HFF-Myc (cell line): ENCODE measurements at places on chromosomes 7 and 10.

DNA sequence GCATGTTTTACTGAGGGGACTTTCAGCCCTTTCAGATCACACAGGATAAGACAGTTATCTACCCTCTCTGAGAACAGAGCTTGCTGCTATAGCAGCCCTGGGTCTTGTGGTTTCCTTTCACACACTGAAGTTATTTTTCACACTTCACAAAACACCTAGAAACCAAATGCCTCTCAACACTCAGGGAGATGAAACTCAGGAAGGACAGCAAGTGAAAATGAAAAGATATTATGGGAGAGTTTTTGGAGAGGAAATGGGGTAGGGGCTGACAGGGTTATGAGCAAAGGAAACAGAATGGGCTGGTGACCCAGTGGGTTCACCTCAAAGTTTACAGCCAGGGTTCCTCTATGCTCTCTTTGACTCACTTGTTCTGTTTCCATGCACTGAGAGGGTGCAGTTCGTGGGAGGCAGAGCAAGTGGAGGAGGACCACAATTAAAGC, 17.0 kb upstream of the GIMAP2 start:
- DNase-seq, result no peak

DNA sequence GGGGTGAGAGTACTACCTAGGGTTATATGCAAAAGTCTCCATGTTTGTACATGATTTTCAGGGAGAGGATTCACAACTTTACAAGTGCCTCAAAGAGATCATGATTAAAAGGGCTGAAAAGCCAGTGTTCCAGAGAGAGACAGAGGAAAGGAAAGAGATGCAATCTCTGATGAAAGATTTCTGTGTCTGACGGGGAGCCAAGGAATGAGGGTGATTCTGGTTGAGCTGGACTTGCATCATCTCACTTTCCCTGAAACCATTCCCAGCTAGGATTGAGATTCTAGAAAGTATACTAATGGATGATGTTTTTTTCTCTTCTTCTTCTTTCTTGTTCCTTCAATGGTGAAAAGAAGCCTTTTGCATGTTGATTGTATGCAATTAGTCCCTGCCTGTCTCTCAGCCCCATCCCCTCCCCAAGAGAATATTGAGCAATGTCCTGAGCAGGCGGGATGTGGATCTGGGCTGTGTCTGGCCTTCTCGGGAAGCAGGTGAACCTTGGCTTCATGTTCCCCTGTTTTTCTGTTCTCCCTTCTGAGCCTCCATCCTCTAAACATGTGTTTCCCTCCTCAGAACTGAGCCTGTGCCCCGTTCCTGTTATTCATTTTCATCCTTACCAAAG, 186.1 kb downstream of the ZNF365 start:
- DNase-seq, result no peak

GRCh38 chr10:119237722-119238436, 30.5 kb downstream of the GRK5 start:
- no peak for DNase-seq

DNA sequence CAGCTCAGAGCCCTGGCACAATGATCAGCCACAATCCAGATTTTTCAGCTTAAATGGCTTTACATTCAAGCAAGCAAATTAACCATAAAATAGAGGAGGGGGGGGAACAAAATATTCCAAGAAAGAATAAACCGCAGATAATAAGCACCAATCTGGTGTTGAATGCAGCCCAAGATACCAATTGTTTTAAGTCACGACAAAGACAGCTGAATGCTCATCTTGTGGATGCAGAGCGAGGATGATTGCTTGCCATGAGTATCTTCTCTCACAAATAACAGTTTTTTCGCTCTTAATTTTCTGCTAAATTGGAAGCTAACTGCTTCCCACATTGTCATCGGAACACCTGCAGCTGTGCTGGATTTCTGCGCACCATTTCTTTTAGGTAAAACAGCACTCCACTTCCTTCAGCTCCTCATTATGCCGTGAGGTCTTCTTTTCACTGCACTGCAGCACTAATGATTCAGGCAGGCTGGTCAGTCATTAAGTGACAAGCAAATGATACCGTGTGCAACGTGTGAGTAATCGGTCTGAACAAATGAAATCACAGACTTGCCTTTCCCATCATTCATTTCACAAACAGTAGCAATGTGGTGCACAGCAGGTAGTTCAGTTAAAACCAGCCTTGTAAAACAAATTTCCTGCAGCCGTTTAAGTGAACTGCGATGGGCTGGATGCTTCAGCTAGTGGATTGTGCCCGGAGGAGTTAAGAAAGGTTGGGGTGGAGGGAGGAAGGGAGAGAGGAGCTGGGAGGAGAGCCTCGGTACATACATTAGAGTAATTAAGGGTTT, 106.4 kb upstream of the CDCA7L start:
- DNase-seq, result peak; percentile 1

GRCh38 chr10:110165239-110165638, 42.2 kb upstream of the MXI1 start:
- no peak for DNase-seq

- no peak for DNase-seq
These were observed 23.9 kb upstream of the HDAC9 start for GRCh38 chr7:18471476-18472160.

DNA sequence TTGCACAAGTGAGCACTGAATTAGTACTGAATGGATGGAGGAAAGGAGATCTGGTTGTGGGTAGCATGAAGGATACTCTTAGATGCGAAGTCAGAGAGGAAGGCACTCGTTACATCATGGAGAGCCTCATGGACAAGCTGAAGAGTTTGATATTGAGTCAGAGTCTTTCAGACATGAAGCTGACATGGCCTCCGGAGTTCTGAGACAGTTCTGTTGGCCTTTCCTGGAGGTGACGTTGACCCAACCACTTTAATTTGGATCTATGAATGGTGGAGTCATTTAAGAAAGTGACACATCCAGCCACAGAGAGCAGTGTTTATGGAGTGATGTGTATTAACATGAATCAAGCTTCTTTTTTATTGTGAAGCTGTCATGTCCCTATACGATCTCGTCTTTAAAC, 286.3 kb upstream of the CDC14C start:
- DNase-seq, result no peak

- peak; percentile 66 for DNase-seq
These were observed 59.4 kb downstream of the USP6NL start for GRCh38 chr10:11551916-11552602.

DNA sequence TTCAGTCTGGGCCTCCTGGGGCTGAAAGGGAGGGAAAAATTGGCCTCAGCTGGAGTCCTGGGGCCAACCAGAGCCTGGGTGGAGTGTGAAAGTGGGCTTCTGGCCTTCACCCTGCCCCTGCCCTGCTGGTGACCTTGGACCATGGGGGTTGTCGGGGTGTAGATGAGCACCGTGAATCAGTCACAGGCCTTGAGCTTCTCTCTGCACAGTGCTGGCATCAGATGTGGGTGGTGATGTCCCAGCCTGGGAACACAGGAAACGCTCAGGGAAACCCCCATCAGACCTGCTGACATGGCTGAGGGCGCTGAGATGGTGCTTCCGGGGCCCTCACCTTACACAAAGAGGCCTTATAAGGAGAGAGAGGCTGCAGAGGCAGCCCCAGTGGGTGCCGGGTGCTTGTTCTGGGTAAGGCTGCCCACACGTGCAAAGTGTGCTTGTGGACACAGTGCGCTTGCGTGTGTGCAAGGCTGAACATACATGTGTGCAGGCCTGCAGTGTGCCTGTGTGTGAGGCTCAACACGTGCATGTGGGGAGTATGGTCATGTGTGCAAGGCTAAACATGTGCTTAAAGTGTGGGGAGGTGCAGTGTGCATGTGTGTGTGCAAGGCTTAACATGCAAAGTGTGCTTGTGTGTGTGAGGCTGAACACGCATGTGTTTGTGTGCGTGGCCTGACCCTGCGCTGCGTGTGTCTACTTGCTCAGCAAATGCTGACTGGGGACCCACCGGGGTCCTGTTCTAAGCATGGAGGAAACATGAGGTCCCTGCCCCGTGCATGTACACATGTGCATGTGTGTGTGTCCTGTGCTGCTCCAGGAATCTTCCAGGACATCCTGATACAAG, 6.5 kb downstream of the ARPC1B start:
- no peak for DNase-seq

- DNase-seq, result no peak
These were observed 207.3 kb upstream of the PPP1R3A start for GRCh38 chr7:114126095-114126494.

GRCh38 chr10:94533027-94533426, 12.6 kb upstream of the HELLS start:
- no peak for DNase-seq

DNA sequence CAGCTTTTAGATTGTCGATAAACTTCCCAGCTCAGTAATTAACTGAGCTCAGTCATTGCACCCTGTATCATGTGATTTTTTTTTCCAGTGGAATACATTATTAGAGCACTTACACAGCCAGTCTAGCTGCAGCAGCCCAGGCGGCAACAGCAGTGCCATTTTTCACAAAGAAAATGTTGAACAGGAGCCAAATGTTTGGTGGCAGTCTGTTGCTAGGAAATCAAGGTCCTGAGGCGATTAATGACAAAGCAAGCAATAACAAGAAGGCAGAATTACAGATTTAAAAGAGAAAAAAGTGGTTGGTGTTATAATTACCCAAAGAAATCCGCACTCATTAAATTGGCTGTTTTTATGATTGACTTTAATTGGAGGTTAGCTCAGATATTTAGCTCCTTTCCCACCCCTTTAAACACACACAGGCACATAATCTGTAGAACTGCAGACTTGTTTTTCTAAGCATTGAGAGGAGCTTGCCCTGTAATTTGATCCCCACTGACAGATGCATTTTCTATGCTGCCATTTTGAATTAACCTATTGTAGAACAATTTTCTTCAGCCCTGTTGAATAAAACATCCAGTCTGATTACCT, 267.4 kb downstream of the ADK start:
- no peak for DNase-seq

DNA sequence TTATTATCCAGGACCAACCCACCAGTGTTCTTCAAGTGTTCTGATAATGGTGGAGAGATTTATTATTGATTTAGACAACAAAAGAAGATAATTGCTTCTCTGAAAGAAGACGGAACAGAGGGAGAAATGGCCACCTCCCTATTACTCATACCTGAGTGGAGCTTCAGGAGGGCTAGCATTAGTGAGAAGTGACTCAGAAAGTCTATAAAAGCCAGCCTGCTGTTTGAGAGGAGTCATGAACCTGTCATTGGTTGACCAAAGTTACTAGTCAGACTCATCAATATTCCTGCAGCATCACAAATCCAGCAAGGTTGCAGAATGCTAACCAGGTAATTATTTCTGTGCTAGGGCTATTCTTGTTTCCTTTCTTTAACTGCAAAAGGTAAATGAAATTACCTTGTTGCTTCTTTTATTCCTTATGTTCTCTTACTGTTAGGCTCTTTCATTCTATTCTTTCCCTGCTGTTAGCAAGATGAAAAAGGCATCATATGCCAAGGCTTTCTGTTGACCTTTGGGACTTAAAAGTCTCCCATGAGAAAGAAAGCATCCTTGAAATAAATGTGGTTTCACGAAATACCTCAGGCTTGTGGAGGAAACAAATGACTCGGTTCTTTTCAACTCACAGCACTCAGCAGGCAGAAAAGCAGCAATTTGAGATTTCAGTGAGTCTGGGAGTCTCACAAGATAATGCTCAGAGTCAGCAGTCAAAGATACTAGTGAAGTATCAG, 256.4 kb upstream of the PHYHIPL start:
- peak; percentile 32 for DNase-seq

- no peak for DNase-seq
These were observed 15.1 kb upstream of the DDIT4 start for GRCh38 chr10:72258617-72259016.

GRCh38 chr7:45456747-45457524, 117.2 kb upstream of the ADCY1 start:
- DNase-seq, result no peak

DNA sequence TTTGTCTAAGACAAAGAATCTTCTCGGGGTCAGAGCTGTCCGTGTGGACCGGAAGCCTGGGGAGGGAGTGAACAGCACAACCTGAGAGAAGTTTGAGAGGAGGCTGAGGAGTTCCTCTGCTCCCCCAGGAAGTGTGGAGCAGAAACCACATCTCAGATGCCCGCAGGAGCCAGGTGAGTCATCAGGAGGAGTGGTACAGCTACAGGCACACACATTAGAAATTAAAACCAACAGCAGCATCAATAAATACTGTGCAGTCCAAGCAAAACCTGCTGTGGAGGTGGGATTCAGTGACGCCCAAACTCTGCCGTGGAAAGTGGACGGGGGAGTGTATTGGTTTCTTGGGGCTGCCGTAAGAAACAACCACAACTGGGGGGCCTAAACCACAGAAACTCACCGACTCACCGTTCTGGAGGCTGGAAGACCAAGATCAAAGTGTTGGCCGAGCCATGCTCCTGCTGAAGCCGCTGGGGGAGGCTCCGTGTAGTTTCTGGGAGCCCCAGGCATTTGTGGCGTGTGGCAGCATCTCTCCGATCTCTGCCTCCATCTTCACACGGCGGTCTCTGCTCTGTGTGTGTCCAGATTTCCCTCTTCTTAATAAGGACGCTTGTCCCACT, 31.2 kb upstream of the GARS1 start:
- DNase-seq, result no peak

DNA sequence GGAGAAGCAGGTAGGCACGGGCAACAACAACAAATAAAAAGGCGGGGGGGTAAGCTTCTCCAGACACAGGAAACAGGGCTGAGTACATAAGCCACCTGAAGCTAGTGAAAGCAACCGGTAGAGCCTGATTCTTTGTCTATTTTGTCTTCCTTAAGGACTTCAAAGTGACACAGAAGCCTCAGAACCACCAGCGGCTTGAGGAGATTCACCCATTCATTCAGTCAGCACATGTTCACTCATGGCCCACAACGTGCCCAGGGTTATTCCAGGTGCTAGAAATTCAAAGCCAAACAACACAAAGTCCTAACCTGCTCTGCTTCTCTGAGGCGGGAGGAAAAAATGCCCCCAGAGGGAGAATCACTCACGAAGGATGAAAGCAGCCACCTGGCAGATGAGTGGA, 69.3 kb upstream of the C7orf33 start:
- no peak for DNase-seq

- DNase-seq, result no peak
These were observed 24.9 kb upstream of the WDFY4 start for GRCh38 chr10:48659790-48660189.

DNA sequence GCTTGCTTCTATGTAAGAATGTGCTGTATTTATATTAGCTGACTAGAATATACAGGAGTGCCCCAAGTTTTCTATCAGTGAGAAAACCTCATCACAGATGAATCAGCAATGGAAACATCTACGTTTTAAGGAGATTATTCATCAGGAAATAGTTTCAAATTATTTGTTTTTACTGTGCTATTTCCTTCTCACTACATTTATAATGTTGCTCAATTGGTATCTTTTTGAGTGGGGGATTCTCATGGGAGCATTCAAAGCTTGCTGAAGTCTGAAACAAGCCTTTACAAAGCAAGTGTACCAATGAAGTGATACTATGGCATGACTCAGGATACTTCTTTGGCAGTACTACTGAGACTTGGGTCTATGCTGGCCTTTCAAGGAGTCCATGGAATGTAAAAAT, 191.1 kb upstream of the SLC26A5 start:
- DNase-seq, result no peak

- DNase-seq, result no peak
These were observed 153.0 kb upstream of the PDE1C start for GRCh38 chr7:32223071-32223650.

GRCh38 chr7:50352751-50353150, 48.2 kb downstream of the IKZF1 start:
- DNase-seq, result no peak

GRCh38 chr10:59393349-59393748, 31.0 kb upstream of the FAM13C start:
- DNase-seq, result no peak

- DNase-seq, result no peak
These were observed 5.8 kb downstream of the TWIST1 start for GRCh38 chr7:19111474-19112273.

- DNase-seq, result peak; percentile 6
These were observed 132.6 kb downstream of the TEX36 start for GRCh38 chr10:125550362-125550761.
